M059J (cell line): ENCODE measurements at places on chromosomes 13 and 19.

GRCh38 chr13:80340651-80341100, 250 bp downstream of the SPRY2 start:
- DNase-seq, result peak; percentile 65

- peak; percentile 18 for DNase-seq
Measured at GRCh38 chr19:55257461-55258420, 1.1 kb downstream of the PPP6R1 start.

GRCh38 chr13:33108620-33109019, 92.4 kb downstream of the KL start:
- peak; percentile 56 for DNase-seq

DNA sequence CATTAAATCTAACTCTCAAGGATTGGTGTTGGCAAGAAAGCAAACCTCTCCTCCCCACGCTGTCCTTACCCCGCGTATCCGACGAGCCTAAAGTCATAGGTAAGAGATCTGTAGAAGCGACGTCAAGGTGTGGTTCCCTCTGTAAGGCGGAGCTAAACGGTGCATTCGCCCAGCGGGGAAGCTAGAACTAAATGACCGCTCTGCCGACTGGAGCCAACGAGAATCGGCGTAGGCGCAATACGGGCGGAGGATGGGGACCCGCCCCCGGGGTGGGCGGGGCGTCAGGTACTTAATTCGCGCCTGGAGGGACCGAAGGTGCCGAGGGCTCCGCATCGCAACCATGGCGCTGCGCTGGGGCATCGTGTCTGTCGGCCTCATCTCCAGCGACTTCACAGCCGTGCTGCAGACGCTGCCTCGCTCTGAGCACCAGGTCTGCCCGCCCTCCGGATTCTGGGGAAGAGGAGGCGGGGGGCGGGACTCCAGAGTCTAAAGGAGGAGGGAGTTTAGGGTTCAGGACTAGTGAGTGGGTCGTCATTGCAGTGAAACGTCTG, at the start of gene DHDH:
DHDH (plus strand) TSS at position 318 of the 551 bp plus-strand sequence; CDS start at position 341, 23 bp downstream.
- peak; percentile 80 for DNase-seq

- no peak for DNase-seq
Measured at GRCh38 chr19:40128991-40129390, 38.2 kb upstream of the ZNF780A start.

- no peak for DNase-seq
Measured at GRCh38 chr13:107586216-107586615, 629.1 kb downstream of the LIG4 start.

DNA sequence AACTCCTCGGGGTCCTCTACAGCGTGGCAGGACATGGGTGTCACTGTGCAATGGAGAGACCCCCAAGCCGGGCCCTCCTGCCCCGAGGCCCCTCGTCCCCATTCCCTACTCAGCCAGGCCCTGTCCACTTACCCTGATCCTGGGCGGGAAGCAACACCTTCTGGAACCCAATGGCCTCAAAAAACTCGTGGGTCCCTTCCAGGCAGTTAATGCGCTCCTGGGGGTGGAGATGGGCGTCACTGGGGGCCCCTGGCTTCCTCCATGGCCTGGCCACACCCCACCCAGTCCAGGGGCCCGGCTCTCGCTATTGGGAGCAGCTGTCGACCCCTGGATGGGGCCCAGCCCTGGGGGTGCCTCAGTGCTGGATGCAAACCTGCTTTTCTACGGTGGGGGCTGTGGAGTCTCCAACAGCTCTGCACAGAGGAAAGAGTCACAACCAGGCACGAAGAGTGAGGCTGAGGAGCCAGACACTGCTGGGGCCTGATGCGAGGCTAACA, 10.8 kb downstream of the UBXN6 start:
- no peak for DNase-seq
